AML-193 (cell line): ENCODE measurements at places on chromosomes 5 and 9.

DNA sequence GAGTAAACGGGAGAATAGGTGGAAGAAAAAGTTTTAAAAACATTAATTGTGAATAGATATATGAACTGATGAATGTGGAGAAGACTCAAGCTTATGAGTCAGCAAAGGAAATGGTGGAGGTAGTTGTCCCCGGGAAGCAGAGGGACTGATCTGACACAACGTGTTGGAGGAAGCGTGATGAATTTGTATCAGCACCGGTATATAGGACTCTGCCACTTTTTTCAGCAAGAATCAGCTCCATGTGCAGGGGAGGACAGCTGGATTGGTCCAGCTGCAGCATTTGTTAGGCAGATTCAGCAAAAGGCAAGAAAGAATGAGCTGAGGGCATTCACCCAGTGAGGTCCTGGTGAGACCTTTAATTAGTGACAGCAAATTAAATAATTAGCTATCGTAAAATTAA lies 276.0 kb downstream of the TENT4A start:
- no peak for DNase-seq

GRCh38 chr5:135064235-135064570 lies 30.2 kb upstream of the PITX1 start:
- DNase-seq = no peak

- DNase-seq = peak; percentile 12
Measured at GRCh38 chr9:78365748-78366697, 69.1 kb downstream of the PSAT1 start.

GRCh38 chr9:69149321-69149807 lies 24.7 kb upstream of the TJP2 start:
- DNase-seq = no peak

GRCh38 chr5:181170996-181171395 lies 23.6 kb downstream of the OR2V2 start:
- no peak for DNase-seq

- peak; percentile 37 for DNase-seq
Measured at GRCh38 chr5:36744773-36745589, 131.6 kb upstream of the NIPBL start.

GRCh38 chr5:38874948-38875456 lies 29.2 kb downstream of the OSMR start:
- no peak for DNase-seq

GRCh38 chr9:27563738-27564430 lies 9.4 kb downstream of the C9orf72 start:
- DNase-seq = no peak

DNA sequence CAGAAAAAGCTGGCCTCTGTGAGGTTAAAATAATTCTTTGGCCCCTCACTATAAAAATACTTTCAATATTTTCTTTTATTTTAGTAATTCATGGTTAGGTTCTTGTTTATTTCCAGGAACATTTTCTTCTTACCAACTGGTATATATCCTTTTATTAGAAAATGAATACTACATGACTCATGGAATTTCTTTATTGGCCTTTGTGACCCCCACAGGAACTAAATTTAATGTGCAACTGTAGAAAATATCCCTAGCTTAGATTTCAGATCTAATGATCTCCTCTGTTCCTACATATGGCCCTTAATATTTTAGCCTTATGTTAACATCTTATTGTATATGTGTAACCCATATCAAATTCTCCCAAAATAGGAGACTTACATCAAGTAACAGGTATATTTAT lies 429.9 kb downstream of the NR2F1-AS1 start:
- no peak for DNase-seq

DNA sequence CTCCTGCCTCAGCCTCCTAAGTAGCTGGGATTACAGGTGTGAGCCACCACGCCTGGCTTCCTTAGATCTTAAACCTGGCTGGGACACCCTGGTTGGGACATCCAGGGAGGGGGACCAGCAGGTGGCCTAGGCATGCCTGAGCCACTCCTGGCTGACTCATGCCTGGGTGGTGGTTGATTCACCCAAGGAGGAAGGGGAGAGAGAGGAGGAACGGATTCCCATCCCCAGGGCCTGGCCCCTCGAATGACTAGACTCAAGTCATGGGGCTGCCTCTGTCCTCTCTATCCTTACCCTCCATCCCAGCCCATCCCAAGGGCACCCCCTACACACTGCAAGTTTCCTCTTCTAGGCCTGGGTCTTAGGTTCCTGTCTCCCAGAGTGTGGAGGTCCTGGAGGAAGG lies 12.7 kb downstream of the EEIG1 start:
- DNase-seq = no peak

DNA sequence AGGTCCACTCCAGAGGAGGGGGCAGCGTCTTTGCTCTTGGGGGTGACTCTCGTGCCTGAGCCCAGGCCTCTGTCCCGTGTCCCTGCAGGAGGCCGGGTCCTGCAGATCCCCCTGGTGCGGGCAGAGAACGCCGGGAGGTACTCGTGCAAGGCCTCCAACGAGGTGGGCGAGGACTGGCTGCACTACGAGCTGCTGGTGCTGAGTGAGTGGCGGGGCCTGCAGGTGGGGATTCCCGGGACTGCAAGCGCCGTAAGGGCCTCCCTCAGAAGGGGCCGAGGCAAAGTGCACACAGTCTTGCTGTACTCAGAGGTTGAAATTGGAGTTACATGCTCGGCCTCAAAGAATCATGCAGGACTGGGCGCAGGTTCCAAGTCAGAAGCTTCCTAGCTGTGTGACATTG lies 62.7 kb upstream of the ASS1 start:
- no peak for DNase-seq

DNA sequence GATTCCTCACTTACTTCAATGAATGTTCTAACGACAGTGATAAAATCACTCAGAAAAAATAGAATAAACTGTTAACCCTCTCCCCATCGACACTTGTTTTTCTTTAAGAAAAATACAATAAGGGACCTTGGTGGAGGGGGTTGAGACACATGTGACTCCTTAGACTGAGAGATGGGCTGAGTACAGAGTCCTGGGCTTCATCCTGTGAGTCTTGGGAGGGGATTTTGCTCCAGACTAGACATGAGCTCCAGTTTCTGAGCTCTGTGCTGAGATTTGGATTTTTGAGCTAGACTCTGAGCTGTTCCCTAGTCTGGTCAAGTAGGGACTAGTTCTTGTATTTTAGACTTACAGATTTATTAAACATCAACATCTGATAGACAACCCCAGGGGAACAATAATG lies 241.5 kb upstream of the MVB12B start:
- DNase-seq = no peak

DNA sequence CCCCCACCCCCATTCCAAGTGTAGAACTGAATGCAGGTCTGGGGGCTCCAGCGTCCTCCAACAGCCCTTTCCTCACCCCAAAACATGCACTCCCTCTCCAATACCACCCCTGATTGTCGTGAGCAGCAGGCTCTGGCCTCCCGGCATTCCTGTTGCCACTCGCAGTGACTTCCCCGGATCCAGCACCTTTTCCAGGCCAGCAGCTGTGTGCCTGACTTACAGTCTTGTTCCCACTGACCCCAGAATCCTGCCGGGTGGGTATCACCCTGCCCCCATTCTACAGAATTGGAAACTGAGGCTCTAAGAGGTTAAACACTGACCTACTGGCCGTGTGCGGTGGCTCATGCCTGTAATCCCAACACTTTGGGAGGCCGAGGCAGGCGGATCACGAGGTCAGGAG lies 127.2 kb downstream of the OLFM1 start:
- no peak for DNase-seq

DNA sequence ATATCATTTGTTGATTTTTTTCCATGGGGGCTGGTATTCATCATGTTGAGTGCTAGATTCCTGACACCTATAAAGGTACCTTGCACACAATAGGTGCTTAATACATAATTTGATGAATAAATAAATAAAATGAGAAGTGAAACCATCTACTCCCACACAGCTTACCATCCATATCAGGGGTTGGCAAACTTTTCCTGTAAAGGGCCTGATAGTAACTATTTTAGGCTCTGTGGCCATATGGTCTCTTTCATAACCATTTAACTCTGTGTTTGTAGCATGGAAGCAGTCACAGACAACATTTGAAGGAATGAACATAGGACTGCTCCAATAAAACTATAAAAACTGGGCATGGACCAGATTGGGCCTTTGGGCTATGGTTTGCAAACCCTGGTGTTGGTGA lies 100.3 kb downstream of the GCNT1 start:
- DNase-seq = no peak

GRCh38 chr5:148687427-148687826 lies 33.1 kb upstream of the HTR4 start:
- DNase-seq = peak; percentile 57

- no peak for DNase-seq
Measured at GRCh38 chr9:71441266-71441665, 319.8 kb upstream of the TRPM3 start.

DNA sequence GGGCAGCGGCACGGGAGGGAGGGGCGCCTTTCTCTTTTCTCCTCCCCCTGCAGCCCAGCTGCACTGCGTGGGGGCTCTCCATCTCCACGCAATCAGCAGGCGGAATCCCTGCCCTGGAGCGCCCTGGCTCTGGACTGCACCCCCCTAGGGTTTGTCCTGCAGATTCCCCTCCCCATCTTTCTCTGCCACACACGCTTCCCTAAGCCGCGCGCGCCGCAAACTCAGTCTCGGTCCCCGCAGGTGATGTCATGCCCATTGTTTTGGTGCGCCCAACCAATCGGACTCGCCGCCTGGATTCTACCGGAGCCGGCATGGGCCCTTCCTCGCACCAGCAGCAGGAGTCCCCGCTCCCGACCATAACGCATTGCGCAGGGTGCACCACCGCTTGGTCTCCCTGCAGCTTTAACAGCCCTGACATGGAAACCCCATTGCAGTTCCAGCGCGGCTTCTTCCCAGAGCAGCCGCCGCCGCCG lies at the start of gene KCNN2:
TSS of gene KCNN2 (plus strand) at position 347 of the 473 bp plus-strand sequence. CDS start at position 417, 70 bp downstream.
- DNase-seq = no peak

- DNase-seq = no peak
Measured at GRCh38 chr5:54884195-54884536, 101.2 kb downstream of the ESM1 start.

- DNase-seq = no peak
Measured at GRCh38 chr5:77864997-77865396, 88.9 kb upstream of the TBCA start.

- no peak for DNase-seq
Measured at GRCh38 chr5:33934176-33934575, 2.0 kb upstream of the RXFP3 start.

- no peak for DNase-seq
Measured at GRCh38 chr9:78685471-78685870, 388.5 kb downstream of the PSAT1 start.

DNA sequence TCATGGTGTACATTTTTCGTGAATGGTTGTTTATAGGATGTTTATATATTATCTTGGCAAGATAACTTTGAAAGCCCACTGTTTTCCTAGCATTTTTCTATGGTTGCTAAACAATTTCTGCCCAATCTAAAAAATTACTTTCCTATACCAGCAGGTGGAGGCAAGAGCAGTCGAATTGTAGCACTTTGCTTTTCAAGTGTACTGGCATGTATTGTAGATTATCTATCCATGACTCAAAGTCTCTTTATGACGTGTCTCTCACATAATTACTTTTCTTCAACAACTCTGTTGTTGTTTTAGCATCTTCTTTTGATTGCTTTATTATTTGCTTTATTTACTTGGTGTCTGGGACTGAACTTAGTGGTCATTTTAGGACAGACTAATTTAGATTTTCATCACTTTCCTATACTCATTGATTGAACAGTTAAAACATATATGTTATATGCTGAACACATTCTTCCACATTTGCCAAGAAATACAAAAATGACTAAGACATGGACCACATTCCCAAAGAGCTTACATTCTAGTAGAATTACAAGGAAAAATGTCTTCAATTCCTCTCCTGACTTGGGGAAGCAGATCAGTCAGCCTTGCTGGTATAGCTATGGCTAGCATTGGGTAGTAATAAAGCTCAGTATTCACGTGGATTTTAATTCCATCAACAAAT lies 20.7 kb downstream of the NLN start:
- peak; percentile 64 for DNase-seq

DNA sequence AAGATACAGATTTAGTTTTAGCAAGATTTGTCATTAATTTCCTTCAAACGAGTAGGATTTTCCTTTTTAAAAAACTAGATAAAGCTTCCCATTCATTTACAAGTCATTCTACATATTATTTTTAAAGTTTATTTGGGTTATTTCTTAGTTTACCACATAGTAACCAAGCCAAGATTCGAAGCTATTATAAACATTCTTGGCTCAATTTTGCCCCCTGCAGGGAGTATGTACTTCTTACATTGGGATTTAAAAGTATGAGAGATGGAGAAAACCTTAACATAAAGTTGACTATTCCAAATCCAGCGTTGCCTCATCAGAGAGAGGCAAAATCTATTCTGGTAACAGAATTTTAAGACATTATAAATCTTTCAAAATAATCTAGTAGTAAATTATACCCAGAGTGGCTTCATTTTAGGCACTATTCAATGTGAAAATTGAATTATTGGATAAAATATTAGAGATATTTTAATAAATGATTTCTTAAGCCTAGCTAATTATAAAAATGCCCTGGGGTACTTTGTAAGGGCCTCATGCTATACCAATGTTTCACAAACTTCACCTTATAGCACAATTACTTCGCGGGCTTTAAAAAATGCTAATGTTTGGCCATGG lies 39.1 kb downstream of the FBN2 start:
- DNase-seq = peak; percentile 33

- DNase-seq = no peak
Measured at GRCh38 chr9:136437430-136437829, 2.2 kb downstream of the INPP5E start.

GRCh38 chr5:114416254-114416653 lies 54.4 kb downstream of the KCNN2 start:
- no peak for DNase-seq

- no peak for DNase-seq
Measured at GRCh38 chr9:11702548-11702947, 990.6 kb upstream of the TYRP1 start.

- DNase-seq = no peak
Measured at GRCh38 chr5:111461934-111462333, 50.4 kb downstream of the STARD4 start.

DNA sequence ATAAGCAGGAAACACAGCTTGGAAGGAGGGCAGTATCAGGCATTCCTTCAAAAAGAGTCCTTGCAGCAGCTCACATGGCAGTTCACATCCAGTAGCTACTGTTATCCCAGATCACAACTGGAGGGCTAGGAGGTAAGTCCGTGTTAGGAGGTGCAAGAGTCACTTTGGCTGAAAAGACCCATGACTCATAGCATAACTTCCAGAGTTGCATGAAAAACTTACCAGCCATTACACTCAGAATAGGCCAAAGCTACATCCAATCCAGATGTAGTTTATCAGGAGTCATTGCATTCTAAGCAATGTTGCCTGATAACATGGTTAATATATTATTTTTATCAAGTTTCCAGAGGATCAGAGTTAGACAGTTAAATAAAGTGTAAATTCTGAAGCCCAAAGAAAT lies 1126.4 kb upstream of the SEMA6A start:
- DNase-seq = no peak

GRCh38 chr5:159096924-159097783 lies 2.6 kb downstream of the EBF1 start:
- no peak for DNase-seq

GRCh38 chr5:143205883-143206195 lies 197.6 kb downstream of the NR3C1 start:
- no peak for DNase-seq

- DNase-seq = no peak
Measured at GRCh38 chr5:54573812-54574489, 56.4 kb downstream of the SNX18 start.

- no peak for DNase-seq
Measured at GRCh38 chr9:94999832-95000231, 273.3 kb downstream of the AOPEP start.
